Tibial artery (tissue), 4 donors: ENCODE measurements at places on chromosomes 5 and 9.
A peak's percentile ranks its signal among the peaks of the same experiment; 100 is the strongest.

DNA sequence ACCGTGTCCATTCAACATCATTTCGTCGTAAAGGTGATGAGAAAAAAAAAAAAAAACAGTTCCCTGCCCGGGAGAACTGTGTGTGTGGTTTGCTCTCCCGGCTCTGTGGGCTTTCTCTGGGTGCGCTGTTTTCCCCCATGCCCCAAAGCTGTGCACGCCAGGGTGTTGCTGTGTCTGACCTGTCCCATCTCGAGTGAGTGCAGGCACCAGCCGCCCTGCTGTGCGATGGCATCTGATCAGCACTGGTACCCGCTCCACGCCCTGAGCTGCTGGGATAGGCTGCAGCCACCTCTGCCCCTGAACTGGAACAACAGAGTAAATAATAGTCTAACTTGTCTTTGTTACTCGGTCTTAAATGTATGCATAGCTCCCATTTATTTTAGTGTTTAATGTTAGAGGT lies 33.3 kb downstream of the CEP72 start:
- no peak for DNase-seq

GRCh38 chr5:80309871-80310665 lies 9.7 kb upstream of the SPZ1 start:
- no peak for DNase-seq

- DNase-seq: no peak
Measured at GRCh38 chr5:54302267-54302687, 8.1 kb downstream of the ARL15 start.

DNA sequence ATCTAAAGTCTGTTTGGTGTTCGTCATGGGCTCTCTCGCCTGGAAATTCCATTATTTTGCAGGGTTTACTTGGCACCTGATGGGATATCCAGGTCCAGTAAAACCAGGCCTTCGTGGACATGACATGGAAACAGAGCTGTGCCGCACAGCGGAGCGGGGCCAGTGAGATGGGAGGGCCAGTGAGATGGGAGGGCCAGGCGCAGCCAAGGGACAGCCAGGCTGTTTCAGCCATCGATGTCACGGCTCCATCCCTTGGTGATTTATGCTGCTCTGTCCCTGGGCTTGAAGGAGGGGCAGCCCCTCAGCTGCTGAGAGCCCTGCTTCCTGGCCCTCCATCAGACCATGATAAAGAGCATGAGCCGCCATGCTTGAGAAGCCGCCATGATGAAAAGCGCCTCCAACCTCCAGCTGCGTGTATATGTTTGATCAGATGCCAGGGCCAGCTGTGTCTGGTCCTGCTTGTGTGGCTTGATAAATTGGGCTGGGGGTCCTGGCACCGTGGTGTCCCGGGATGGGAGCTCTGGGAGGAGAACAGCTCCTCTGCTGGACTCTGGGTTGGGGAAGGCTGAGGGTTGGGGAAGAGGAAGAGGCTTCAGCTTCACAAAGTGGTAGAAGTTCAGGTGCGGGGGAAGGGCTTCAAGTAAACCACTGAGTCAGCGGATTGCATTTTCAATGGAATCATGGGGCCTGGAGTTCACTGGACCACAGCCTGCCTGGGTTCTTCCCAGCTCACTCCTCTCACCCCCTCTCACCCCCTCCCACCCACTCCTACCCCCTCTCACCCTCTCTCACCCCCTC lies 6.1 kb upstream of the COL5A1 start:
- peak; percentile 54 for DNase-seq

- no peak for DNase-seq
Measured at GRCh38 chr5:144195448-144195847, 24.8 kb downstream of the KCTD16 start.

DNA sequence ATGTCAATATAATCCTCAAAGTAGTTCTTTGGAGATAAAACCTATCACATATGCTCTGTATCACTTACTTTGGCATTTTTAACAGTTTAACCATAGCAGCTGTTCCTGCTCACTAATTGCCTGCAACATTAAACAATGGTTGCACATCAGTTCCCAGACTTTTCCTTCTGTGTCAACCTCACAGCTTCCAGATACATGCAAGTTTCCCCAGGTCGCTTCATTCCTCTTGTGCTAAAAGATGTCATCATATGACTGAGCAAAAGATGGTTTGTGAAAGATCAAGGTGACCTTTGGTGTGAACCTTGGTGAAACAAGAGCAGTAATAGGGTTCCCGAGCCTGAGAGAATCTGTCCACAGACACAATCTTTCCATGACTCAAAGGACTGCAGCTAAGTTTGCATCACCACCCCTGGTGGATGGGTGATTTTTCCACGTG lies 500.4 kb upstream of the PAPPA start:
- no peak for DNase-seq

DNA sequence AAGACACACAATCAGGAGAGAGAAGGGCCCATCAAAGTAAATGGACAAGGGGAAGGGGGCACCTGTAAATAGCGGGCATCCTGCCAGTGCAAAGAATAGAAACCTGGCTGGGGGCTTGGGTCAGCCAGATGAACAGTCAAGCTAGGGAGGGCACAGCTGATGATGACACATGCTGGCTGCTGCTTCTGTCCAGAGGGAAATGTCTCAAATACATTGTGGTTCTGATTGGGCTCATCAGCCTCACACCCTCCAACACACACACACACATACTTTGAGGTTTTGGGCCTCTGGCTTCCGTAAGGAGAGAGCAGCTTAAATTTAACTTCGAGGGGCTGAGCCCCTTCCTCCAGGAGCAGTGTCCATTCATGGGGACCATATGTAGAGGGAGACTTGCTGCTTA lies 27.6 kb upstream of the SPATA31E1 start:
- DNase-seq: no peak

GRCh38 chr9:114181607-114182409 lies 26.5 kb downstream of the COL27A1 start:
- no peak for DNase-seq

DNA sequence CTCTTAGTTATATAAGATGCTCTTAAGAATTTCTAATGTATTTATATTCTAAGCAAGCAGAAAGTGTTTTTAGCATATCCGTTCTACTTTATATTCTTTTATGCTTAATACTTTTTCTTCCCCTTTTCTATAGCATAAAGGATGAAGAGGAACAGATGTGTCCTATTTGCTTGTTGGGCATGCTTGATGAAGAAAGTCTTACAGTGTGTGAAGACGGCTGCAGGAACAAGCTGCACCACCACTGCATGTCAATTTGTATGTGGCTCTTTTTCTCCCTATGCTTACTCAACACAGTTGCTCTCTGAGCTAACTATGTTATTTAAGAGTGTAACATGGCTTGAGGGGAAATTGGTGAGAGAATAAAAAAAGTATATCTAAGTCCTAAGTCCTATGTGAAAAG lies 37.6 kb upstream of the SETD9 start:
- DNase-seq: no peak

DNA sequence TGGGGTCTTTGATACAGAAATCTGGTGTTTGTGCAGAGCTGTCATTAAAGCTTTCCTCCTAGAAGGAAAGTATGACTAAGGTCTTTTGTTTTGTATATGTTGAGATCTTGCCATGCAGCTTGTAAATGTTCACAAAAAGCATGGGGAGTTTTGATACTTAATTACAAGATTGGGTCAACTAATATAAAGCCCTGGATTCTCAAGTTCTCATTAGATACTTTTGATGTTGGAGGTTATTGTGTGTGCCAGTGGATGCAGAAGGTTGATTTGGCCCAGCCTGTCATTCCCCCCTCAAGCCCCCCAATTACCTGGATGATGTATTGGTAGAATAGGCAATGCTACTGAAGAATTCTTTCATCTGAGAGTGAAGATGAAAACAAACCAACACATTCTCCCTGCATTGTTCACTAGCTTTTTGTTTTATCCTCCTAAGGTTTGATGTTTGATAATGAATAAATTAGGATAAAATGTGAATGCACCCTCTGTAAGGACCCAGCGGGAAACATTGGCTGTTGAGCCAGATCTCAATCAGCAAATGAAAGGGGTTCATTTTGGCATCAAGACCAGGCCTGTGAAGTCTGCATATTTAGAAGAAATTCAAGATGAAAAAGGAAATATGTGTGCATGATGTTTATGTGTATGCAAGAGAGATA lies 61.9 kb upstream of the ADAMTS19 start:
- DNase-seq: no peak

GRCh38 chr5:157862183-157862851 lies 3.4 kb upstream of the CLINT1 start:
- no peak for DNase-seq
